NCI-H1105 treated with DMSO at 0.1 percent for 48 hours (cell line): ENCODE measurements at places on chromosomes 2 and 18.

DNA sequence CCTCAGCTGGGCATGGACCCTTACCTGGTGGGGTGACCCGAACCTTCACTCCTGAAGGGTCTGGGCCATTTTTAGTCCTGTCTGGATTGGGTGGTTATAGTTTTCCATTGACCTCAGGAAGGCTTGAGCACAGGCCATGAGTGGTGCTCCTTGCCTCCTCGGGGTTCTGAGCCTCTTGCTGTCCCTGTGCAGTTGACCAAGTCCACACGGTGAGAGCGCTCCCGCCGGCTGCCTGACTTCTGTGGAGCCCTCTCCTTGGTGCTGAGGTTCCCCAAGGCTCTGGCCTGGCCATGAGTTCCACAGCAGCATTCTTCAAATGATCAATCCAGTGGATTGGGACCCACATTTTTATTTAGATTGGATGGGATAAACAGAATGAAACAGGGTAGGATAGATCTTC lies 159.5 kb downstream of the SEPTIN10 start:
- DNase-seq, result no peak

DNA sequence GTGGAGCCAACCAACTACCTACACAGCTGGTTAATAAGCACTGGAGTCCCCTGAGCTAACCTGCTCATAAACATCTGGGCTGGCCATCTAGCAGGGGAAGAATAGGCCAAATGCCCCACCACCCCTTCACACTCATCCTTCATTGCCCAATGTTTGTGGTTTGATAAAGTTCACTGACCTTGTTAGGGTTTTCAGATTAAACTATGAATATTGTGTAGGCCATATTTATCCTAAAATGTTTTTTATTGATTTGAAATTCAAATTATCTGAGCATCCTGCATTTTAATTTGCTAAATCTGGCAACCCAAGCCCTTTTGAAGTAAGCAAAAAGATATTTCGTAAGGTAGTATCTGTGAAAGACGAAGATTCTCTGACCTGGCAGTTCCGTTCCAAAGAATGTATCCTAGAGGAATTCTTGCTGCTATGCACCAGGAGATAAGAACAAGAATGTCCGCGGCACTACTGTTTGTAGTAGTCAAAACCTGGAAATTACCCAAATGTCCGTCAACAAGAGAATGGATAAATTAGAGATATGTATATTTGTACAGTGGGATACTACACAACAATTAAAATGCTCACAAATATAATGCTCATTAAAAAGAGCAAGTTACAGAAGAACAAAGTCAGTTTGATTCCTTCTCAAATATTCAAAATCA lies 5.8 kb upstream of the TLK1 start:
- DNase-seq, result no peak

DNA sequence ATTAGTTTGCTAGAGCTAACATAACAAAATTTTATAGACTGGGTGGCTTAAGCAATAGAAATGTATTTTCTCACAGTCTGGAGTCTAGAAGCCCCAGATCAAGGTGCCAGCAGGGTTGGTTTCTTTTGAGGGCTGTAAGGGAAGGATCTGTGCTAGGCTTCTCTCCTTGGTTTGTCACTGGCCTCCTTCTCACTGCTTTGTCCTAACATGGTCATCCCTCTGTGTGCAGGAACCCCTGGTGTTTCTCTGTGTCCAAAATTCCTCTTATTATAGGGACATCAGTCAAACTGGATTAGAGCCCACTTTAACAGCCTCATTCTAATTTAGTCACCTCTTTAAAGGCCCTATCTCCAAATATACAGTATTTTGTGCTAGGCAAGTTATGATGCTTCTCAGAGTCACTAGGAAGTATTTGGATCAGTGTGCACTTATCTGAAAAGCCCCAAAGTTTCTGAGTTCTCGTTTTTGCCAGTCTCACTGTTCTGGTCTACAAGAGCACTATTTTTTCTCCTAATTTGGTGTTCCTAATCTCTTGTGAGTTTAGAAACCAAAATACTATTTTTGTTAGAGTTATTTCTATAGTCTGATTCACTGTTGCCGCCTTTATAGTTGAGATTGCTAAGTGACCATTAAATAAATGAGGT lies 29.0 kb downstream of the ZC3H6 start:
- no peak for DNase-seq

DNA sequence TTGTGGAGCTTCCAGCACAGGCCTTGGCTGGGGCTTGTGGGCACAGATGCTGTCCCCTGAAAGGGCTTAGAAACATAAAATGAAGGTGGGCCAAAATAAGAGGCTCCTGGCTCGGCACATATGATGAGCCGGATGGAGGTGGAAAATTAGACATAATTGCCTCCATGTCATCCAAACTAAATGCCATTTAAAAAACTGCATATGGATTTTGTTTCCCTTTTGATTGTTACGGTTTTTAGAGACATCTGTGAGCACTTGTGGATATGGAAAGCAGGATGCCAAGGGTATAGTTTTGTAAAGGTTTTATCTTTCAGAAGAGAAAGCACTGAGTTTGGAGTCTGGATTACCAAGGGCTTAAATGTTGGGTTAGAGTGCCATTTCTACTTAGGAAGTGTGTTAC lies 498.3 kb downstream of the RIT2 start:
- no peak for DNase-seq

- no peak for DNase-seq
Measured at GRCh38 chr2:12202313-12203075, 456.1 kb downstream of the LPIN1 start.

- no peak for DNase-seq
Measured at GRCh38 chr2:100780203-100781008, 39.5 kb upstream of the NPAS2 start.

GRCh38 chr2:235416858-235417499 lies 76.9 kb upstream of the AGAP1 start:
- no peak for DNase-seq

DNA sequence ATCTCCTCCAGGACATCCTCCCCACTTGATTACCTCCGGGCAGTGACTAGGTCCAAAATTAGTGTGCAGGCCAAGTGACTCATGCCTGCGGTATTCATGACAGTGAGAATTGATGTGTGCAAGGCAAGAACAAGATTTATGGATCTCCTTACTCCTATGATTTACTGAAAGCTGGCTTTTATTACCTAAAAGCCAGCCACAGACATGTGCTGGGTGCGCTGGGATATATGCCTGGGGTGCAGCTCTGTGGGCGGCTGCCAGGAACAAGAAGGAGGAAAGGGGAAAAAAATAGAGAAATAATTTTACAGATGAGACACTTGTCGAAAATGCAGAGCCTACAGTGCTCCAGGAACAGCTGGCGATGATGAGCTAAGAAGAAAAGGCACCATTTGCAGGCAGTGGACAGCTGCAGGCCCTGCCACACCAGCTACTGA lies 359.3 kb downstream of the CMPK2 start:
- no peak for DNase-seq

- peak; percentile 55 for DNase-seq
Measured at GRCh38 chr18:28147674-28148171, 29.2 kb downstream of the CDH2 start.

GRCh38 chr18:57436191-57436964 lies 1.2 kb downstream of the ONECUT2 start:
- peak; percentile 47 for DNase-seq

DNA sequence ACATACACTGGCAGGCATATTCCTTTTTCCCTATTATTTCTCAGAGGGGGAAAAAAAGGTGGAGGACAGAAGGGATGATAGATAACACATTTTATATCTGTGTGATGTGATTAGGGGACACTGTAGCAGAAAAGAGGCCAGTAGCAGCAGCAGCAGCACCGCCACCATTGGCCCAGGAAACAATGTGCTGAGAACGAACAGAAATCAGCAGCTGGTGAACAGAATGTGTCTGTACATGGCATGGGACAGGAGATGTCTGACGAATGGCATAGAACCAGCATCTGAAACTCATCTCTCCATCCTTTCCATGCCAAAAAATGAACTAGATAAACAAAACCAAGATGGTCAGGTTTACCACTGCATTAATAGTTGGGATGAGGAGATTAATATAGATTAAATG lies 936.1 kb upstream of the ACVR2A start:
- DNase-seq, result no peak

- DNase-seq, result no peak
Measured at GRCh38 chr18:5413447-5413846, 117.9 kb upstream of the ZBTB14 start.

DNA sequence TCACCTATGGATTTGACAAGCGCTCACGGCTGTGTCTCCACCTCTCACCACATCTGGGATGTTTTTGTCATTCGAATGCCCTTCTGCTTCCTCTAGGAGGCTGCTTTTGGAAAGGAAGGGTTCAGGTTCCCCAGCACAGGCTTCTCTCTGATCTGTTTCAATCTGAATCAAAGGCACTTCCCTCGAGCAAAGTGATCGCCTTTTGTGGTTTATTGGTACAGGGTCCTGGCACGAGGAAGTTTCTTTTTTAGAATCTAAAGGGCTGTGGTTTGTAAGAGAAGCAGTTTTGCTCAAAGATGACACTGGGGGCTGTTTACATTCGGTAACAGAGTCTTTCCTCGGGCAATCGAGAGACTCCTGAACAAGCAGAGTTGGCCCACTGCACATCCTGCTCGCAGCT lies 145.0 kb downstream of the DAW1 start:
- no peak for DNase-seq

- DNase-seq, result peak; percentile 30
Measured at GRCh38 chr2:165202239-165202638, 1.6 kb downstream of the SCN3A start.

DNA sequence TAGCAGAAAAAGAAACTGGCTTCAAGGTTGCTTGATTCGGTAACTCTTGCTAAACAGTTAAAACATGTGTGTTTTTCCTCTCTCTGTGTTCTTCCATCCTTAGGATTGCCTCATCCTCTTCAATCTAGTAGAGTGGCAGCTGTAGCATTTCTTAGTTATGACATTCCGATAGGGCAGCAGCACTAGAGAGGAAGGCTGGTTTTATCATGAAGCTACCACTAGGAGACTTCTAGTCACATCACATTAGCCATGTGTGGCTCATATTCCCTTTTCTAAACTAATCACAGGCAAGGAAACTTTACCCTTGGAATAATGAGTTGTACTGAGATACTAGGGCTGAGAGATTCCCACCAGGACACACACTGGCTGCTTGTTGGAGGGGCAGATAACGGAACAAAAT lies 187.6 kb downstream of the DOK6 start:
- DNase-seq, result no peak

DNA sequence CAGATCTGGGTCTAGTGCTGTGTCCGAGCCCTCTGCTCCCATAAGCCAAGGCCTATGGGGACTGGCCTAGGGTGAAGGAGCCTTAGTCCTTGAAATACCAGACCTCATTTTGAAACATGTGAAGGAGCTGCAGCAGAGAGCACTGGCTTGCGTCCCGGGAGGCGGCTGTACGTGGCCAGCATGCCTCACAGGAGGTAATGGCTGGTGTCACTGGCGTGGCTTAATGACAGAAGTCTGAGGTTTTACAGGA lies 72.7 kb upstream of the OTOS start:
- no peak for DNase-seq

GRCh38 chr18:51110073-51110797 lies 80.2 kb downstream of the SMAD4 start:
- peak; percentile 1 for DNase-seq
